ENCODE measurements at places on chromosomes 16 and 17.

DNA sequence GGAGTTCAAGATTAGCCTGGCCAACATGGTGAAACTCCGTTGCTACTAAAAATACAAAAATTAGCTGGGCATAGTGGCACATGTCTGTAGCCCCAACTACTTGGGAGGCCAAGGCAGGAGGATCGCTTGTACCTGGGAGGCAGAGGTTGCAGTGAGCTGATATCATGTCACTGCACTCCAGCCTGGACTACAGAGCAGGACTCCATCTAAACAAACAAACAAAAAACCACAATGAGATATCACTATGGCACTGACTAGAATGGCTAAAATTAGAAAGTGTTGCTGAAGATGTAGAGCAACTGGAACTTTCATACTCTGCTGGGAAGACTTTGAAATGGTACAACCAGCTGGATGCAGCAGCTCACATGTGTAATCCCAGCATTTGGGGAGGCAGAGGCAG is 6.5 kb upstream of the TNK1 start:
- no peak for DNase-seq

DNA sequence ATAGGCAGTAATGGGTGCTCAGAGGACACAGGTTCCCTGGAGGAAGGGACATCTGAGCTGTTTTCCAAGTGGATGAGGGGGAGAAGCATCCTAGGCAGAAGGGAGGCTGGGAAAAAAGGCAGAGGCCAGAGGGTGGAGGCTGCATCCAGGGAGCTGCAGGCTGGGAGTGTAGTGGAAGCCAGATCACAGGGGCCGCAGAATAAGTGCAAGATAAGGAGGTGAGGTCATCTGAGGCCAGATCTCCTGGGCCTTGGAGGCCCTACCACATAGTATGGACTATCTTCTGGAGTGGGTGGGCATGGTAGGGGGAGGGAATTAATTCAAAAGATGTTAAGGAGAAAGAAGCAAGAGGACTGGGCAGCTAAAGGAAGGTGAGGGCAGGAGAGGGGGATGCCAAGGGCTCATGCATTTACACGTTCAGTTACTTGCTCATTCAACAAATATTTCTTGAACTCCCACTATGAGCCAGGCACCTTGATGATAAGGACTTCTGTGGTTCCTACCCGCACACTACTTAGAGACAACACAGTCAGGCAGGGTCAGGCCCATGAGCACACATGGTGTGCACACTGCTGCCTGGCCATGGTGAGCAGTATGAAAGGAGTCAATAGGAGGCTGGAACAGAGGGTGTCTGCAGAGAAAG is 2.4 kb upstream of the RIPOR1 start:
- no peak for DNase-seq

DNA sequence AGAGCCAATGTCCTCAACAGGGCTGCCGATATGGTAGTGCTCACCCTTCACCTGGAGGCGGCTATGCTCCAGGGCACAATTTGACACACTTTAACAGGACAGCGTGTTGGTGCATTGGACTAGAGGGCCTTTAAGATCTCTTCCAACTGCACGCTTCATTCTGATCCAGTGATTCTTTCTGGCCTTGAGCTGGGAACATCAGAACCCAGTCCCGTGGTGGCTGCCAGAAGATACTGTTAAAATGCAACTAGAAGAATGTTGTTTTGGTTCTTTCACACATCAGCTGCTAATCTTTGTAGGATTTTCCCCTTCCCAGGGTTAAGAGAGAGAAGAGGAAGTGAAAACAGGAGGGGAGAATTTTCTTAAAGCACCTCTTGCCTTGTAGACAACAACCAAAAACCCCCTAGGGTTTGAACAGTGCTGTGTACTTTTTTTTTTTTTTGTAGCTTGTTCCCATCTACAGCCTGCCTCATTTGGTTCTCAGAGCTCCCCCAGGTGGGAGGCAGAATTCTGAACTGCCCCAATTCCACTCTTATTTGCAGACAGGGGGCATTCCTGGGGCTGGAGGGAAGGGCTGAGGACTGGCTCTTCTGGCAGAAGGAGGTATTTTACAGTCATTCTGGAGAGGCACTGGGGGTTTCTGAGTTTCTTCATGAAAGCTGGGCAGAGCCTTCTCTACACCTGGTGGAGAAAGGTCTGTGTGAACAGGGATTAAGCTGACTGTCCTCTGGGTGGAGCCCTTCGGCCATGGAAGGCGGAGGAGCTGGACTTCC is 32.4 kb downstream of the SMARCE1 start:
- DNase-seq: no peak

DNA sequence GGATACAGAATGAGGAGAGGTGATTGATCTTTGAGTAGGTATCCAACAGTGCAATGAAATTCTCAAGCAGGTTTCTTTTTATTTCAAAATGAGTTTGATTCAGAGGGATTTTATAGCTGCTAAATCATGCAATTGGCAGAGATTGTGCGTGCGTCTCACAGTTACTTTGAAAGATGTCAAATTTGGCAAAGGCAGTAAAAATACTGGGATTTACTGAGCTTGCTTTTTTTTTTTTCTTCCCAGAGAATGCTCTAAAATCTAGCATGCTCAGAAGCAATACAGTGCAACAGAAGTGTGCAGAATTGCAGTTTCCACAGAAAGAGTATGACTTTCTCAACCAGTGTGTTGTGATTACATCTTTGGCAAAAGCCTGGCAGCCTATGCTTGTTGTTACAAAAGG is 410.7 kb upstream of the GOT2 start:
- no peak for DNase-seq

DNA sequence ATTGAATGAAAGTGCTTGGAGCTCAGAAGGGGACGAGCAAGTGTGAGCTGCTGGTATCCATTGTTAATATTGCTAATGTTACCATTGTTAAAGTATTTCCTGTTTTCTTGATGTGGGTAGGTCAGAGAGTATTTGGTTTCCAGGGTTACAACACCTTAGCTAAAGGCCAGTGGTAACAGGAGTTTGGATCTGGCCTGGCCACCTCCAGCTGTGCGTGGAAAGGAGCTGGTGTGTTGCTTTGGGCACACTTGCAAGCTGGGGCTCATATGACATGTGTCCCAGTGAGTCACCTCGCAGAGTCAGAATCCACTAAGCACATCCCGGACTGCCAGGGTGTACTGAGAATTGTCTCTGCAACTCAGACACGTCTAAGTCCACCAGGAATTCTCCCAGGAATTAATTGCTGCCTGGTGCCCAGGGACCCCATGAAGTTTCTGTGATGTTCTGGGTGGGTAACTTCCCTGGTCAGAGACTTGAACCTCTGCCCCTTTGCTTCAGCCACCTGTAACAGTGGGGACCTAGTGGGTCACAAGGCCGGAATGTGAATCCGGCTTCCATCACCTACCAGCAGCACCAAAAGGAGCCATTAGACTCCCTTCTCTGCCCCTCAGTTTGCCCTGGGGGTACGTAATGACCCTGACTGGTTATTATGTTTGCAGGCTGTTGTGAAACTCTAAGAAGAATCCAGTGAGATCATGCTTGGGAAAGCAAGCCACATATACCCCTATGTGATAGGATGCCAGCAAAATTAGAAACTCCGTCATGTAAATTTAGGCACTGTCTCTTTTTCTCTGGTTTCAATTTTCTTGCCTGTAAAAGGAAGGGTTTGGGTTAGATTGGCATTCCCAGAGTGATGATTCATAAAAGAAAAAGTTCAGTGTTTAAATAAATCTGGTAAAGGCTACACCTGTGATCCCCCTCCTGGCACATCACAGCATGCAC is 12.8 kb downstream of the SLC6A2 start:
- no peak for DNase-seq

- no peak for DNase-seq
Observed at GRCh38 chr16:72673118-72673517, 374.8 kb downstream of the ZFHX3 start.

DNA sequence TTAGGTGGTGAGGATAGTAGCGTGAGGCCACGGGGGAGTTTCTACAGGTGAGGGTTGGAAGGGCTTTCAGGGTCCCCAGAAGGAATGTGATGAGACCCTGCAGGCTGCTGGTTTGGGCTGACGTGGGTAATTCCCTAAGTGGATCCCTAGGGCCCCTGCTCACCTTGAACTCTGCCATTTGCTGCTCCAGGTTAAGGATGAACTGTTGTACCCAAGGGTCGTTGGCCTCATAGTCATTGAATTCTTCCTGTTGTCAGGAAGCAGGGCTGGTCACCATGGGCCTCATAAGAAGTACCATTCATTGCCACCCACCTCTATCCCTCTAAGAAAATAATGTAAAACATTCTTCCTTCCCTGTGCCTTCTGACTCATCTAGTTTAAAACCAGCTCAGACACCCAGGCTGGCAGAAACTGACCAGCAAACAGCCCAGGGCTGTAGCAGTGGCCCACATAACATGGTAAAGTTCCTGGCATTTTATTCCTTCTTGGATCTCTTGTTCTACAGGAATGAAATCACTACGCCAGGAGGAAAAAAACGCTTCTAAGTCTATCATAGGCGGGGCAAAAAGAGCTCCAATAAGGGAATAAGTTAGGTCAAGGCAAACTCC is 27.6 kb downstream of the FCSK start:
- no peak for DNase-seq

- DNase-seq: no peak
Observed at GRCh38 chr17:77182205-77183172, 41.7 kb downstream of the SEC14L1 start.

DNA sequence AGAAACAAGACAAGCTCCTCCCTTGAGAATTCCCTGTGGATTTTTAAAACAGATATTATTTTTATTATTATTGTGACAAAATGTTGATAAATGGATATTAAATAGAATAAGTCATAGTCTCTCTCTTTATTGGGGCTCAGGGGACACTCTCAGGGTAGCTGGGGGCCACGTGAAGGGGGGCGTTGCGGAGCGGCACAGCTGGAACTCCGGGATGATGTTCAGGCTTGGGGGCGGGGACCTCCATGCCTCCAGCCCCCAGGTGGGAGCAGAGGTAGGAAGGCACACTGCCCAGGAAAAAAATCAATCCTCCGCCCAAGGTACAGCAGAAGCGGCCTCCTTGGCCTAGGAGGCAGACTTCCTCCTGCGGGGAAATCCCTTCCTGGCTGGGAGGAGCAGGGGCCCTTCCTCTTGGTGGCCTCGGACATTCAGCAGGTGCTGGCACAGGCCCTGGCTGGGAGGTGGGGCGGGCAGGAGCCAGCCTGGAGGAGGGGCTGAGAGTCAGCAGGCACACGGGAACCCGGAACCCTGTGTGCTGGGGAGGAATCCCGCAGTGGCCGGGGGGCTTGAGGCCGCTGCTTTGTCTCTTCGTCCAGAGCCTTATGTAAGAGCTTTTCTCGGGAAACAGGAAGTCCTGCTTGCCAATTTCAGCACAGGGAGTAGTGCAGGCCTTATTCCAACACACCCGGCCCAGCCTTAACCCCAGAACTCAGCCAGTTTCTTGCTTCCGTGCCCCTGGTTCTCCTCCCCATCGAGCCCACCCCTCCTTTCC is 591 bp upstream of the TNFSF13 start:
- peak; percentile 74 for DNase-seq

GRCh38 chr16:50011707-50012106 is 13.3 kb upstream of the CNEP1R1 start:
- no peak for DNase-seq

DNA sequence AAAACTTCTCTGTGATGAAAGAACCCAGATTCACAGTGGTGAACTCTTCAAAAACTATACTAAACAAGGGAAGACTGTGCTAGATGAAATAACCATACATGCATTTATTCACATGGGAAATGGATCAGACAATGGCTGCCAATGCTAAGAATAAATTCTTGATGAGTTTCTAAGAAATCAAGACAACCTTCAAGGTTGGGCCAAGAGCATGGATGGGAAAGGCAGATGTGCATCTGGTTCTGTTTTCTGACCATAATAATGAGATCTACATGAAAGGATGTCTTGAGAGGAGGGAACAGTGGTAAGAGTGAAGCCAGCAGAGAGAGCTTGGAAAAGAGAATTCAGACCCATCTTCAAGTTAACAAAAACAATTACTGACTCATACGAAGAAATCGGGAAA is 31.4 kb downstream of the ANKRD11 start:
- no peak for DNase-seq

- DNase-seq: no peak
Observed at GRCh38 chr17:63543822-63544420, 6.4 kb upstream of the DCAF7 start.

DNA sequence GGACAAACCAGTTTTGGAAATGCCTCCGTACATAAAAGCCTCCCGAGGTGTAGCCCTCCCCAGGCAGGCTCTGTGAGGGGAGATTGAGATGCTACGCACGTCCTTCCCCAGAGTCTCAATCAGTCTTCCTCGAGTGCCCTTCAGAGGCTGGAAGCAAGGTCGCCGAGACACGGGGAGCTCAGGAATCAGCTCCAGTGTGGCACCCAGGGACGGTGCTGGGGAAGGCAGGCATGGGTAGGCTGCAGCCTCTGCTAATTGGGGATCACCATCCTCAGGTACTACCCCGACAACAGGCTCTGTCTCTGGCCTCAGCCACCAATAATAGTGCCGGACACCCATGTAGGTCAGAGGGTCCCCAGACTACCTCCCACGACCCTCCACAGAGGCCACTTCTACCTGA is 28.1 kb upstream of the GSG1L start:
- no peak for DNase-seq

- DNase-seq: no peak
Observed at GRCh38 chr17:66702106-66702936, 132.6 kb upstream of the CACNG5 start.

- DNase-seq: no peak
Observed at GRCh38 chr16:89090182-89090630, 3.4 kb upstream of the ACSF3 start.

GRCh38 chr17:74682028-74682427 is 30.7 kb downstream of the CD300LF start:
- DNase-seq: no peak

DNA sequence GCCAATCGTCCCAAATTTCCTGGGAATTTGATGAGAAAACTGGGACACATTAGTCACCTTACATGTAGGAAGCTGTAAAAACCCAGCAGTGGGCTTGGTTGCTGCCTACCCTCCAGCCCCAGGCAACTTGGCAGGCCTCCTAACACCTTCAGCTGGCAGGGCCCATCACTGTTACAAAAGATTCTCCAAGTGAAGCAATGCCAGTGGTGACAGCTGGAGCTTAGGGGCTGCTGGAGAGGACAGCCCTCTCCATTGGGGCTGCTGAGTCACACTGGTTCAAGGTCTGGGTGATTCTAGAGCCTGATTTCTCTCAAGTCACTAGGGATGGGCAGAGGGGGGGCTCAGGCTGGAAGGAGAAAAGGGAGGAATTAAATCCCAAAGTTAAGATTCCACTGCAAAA is 180.6 kb downstream of the COPRS start:
- DNase-seq: no peak

DNA sequence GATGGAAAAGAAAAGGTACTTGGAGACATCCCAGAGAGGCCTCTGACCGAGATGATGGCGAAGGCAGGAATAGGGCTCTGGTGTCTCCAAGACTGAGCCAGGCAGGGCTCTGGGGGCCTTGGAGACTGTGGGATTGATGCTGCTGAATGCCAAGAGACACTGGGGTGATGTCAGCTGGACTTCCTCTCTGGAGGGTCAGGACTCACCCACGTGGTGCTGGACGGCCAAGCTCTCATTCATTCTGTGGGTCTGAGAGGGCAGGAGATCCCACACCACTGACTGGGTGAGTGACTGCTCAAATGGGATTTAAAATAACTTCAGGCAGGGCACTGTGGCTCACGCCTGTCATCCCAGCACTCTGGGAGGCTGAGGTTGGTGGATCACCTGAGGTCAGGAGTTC is 64.8 kb downstream of the NT5M start:
- DNase-seq: no peak

- peak; percentile 99 for DNase-seq
Observed at GRCh38 chr16:589658-590187, at the start of gene RAB40C. Gene RAB40C (plus strand): TSS chr16:590066. CDS start chr16:590292, 226 bp downstream.

Measured in tibial nerve (tissue), 4 donors.